ENCODE measurements at places on chromosomes 16 and 17.

DNA sequence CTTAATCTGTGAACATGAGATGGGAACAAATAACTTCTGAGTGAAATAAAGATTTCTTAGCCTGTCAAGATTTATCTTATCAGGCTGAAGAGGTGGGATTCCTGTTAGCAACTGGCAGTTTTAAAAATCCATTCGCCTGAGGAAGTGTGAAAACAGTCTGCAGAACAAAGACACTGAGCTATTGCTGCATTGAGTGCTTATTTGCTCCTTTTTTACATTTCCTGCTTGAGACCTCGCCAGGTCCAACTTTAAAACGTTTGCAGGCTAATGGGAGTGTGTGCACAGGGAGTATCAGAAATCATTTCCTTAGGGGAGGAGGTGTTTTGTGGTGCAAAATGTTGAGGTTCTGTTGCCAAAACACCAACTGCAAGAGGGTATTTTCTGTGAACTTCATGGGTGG, 957.8 kb upstream of the RBFOX1 start:
- DNase-seq: no peak

DNA sequence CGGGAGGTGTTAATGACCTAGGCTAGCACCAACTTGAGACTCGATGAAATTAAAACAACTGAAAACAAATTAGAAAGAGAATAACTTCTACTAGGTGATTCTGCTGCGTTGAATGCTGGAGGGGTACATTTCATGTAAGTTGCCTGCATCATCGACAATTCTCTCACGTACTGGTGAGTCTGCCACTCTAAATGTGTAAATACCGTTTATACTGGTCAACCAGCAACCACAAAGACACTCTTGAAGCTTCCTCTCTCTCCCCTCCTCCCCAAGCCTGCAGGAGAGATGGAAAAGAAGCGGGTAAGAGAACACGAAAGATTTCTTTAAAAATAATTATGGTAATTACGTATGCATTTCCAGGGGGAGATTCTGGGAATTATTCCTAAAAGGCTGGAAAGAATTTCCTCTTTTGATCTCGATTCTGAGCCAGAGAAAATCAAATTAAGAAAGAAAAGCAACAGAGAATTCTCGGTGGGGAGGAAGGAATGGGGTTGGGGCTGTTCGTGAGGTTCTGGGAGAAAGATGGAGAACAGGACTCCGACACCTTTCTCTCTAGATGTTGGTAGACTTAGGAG, 68.6 kb upstream of the MRTFB start:
- no peak for DNase-seq

GRCh38 chr16:81755915-81756614, 23.0 kb upstream of the PLCG2 start:
- no peak for DNase-seq

DNA sequence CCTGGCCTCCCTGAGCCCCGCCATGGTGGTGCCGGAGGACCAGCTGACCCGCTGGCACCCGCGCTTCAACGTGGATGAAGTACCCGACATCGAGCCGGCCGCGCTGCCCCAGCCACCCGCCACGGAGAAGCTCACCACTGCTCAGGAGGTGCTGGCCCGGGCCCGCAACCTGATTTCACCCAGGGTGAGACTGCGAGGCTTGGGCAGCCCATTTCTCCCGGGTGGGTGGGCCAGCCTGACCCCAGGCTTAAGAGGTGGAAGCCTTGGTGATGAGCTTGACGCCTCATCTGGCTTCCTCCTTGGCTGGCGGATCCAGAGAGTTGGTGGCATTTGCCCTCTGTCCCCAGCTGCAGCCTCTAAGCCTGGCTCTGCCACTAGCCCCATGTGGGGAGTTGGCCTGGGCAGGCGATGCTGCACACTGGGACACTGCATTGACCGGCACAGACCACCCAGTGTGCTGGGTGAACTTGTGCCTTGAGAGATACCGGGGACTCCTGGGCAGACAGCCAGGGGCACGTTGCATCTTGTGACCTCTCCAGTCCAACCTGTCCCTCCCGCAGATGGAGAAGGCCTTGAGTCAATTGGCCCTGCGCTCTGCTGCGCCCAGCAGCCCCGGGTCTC, 3.0 kb downstream of the CDT1 start:
- no peak for DNase-seq

DNA sequence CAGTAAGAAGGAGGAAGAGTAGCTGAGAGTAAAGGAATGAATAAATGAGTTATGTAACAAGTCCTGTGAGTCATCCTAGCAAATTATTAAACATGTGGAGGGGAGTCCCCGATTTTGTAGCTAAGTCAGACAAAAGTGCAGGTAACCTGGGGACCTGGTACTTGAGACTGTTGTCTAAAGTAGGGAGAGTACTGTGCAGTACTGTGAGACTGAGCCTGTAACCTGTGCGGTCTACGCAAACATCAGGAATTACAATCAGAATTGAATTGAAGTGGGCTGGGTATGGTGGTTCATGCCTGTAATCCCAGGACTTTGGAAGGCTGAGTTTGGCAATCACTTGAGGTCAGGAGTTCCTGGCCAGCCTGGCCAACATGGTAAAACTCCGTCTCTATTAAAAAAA, 35.7 kb downstream of the IKZF3 start:
- DNase-seq: no peak

DNA sequence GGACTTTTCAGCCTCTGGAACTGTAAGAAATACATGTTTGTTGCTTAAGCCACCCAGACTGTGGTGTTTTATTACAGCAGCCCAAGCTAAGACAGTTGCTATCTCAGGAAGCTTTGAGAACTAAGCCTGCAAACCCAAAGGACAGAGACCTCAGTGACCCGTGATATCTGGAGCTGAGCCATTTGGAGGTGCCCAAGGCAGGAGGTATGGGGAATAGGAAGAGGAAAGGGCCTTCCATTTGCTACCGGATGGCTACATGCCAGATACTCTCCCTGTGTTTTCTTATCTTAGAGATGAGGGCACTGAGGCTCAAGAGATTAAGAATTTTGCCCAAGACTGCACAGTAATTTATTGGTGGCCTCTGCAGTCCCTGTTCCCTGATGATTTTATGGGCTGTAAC, 622.1 kb upstream of the CDH5 start:
- DNase-seq: no peak

GRCh38 chr17:1624650-1625049, 4.0 kb downstream of the SLC43A2 start:
- DNase-seq: no peak

GRCh38 chr17:78576389-78577112, 645 bp downstream of the DNAH17 start:
- no peak for DNase-seq

DNA sequence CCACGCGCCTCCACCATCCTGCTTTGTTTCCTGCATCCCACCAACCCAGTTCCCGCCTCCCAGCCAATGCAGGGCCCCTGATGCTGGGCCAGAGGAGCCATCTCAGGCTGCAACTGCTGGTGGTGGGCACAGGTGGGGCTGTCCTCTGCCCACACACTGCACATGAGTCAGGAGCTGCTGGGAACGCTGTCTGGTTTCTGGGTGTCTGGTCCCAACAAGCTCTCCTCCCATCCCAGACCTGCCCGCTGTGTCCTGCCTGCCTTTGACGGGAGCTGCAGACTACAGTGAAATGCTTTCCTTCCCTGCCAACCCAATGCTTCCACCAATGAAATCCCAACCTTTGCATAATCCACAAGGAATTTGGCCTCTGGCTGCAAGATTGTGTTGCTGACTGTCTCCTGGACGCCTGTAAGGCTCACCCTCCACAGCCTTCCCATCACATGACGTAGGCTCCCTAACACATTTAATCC, 98.9 kb downstream of the N4BP1 start:
- no peak for DNase-seq

GRCh38 chr17:47982645-47983390, 11.9 kb downstream of the CDK5RAP3 start:
- DNase-seq: no peak

- peak; percentile 98 for DNase-seq
Measured at GRCh38 chr17:28318759-28319597, at the start of gene TMEM97. Gene TMEM97, plus strand, starts transcription at chr17:28319200. Its CDS starts 40 bp downstream, at chr17:28319240.

All from G401 (cell line).